ENCODE measurements at places on chromosomes 5 and 9.

GRCh38 chr9:83622433-83622938 is 457 bp upstream of the IDNK start:
- DNase-seq, result no peak

- no peak for DNase-seq
These were observed 67.9 kb downstream of the TNC start for GRCh38 chr9:115050002-115050490.

GRCh38 chr9:122216798-122217418 is 11.8 kb downstream of the LHX6 start:
- no peak for DNase-seq

DNA sequence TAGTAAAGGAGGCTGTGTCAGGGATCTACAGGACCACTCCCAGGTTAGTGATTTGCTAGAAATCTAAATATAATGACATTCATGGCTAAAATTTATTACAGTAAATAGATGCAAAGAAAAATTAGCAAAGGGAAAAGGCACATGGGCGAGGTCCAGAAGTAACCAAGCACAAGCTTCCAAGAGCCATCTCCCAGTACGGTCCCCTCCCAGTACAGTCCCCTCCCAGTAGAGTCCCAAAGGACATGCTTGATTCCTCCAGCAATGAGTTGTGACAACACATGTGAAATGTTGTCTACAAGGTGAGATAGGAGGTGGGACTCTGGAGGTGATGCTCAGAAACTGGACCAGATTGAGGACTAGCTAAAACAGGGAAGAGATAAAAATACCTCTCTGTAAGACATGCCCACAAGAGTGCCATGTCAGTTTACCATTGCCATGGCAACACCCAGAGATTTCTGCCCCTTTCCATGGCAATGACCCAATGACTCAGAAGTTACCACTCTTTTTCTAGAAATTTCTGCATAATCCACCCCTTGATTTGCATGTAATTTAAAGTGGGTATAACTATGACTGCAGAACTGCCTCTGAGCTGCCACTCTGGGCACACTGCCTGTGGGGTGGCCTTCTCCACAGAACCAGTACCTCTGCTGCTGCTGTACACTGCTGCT is 27.9 kb upstream of the CEMIP2 start:
- no peak for DNase-seq

- peak; percentile 37 for DNase-seq
These were observed 46.8 kb upstream of the RNF20 start for GRCh38 chr9:101486693-101487442.

Measured in DMS79 treated with DMSO at 0.1 percent for 48 hours (cell line).